ENCODE measurements at places on chromosomes 12 and 14.

DNA sequence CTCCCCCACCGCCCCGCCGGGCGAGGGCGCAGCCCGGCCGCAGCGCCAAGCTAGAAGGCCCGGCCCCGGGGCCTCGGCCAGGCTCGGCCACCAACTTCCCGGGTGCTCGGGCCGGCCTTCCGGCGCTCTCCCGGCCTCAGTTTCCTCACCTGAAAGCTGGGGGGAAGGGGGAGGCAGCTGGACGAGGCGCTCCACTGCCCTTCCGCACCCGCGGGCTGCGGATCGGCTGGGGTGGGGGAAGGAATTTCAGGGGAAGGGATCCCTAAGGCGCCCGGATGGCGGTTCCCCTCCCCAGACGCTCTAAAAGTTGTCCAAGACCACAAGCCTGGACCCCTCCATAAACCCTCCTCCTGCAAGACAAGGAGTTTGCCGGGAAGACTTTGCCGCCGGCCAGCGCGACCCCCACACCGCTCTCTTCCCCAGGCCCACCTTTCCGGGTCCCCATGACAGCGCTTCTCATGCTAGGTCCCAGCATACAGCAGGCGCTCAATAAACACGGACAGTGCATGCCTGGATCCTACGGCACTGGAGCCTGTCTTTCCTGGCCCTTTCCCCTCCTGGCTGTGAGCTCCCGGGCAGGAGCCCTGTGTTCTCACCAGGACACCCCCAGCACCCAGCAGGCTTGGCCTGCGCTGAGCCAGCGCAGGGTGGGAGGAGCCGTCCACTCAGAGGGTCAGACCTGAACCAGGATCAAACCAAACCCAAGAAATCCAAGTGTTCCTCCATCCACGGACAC lies 18.1 kb downstream of the BEGAIN start:
- no peak for DNase-seq

DNA sequence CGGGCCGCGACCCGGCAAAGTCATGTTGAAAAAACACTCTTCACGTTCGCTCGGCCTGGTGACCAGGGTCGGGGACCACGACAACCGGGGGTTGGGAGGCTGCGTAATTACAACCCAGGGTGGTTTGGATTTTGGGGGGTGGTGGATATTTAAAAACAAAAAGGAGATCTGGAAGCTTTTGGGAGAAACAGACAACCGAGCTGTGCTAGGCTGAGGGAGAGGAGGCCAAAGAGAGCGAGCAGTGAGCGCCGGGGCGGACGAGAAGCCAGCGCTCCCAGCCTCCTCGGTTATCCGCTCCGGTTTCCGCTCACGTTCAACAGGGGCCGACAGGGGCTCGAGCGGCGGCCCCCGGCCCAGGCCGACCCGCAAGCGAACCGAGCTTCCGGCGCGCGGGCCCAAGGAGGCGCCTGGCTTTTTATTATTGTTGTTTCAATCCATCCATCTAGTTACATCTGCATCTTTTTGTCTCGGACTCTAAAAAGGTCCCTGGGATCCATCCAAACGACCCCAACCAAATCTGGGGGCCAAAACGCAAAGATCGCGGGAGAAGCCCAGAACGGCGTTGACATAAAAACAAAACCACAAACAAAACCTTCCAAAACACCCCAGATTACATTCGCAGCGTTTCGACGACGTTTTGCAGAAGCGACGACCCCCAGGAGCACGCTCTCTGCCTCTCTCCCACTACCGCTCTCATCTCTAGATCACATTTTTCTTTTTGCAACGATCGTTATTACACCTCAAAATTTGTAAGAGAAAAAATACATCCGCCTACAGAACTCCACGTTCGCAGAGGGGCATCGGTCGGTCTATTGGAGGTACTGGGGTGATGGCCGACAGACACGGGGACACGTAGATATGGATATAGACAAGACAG lies 771 bp downstream of the OTX2 start:
- DNase-seq: no peak

DNA sequence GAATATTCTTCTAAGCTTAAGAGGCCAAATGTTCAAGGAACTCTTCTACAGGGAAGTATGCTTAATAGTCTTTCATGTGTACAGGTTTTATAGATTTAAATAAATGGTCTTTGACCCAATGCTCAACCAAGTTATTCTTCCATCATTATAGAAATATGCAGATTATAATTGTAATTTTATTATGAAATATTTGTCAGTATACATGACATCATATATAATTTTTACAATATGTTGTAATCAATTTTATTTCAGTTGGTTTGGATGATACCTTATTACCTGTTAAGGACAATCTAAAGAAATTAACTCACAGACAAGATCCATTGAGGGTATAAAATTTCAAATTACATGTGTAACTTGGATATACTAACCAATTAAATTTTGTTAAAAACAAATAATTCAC lies 1278.3 kb downstream of the SLC16A7 start:
- no peak for DNase-seq

DNA sequence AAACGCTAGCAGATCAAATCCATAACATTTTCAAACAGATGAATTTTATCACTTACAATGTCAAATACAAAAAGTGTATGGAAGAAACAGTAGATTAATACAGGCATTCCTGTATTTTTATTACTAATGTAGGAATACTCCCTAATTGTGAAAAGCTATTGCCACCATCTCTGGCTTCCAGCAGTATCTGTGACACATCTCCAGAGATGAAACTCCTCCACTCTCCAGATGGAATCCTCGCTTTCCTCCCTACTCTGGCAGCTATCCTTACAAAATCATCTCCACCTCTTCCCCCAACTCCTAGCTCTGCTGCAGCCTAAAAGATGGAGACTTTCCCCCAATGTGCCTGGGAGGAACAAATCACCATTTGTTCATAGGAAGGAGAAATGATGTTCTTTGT lies 211.4 kb downstream of the SSPN start:
- no peak for DNase-seq

DNA sequence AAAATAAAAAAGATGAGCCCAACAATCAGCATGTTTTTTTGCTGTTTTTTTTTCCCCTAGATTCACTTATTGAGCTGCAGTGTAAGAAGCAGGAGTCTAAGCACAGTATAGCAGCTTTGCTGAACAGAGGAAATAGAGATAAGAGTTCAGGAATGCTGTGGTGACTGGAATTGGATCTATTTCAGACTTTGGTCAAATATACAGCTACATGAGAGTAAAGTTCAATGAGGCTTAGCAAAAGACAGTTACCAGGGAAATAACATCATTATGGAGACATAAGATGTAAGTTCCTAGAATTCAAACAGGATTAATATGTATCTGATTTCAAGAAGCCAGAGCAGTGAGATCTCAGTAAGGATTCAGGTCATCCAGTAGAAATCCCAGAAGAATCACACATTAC lies 613.0 kb downstream of the RPS29 start:
- DNase-seq: no peak

- peak; percentile 45 for DNase-seq
These were observed 164.6 kb downstream of the TMEM117 start for GRCh38 chr12:44000309-44000952.

DNA sequence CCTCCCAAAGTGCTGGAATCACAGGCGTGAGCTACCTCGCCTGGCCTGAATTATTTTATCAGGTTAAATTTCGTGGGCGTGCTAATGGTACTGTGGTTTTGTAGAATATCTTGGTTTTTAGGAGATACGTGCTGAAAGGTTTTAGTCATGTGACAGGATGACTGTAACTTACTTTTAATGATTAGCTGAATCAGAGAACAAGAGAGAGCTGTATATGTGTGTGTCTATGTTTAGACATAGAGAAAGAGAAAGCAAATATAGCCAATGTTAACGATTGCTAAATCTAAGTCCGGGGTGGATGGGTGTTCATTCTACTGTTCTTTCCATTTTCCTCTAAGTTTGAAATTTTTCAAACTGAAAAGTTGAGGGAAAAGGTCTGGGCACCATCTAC lies 9.2 kb upstream of the PNMA1 start:
- DNase-seq: no peak

DNA sequence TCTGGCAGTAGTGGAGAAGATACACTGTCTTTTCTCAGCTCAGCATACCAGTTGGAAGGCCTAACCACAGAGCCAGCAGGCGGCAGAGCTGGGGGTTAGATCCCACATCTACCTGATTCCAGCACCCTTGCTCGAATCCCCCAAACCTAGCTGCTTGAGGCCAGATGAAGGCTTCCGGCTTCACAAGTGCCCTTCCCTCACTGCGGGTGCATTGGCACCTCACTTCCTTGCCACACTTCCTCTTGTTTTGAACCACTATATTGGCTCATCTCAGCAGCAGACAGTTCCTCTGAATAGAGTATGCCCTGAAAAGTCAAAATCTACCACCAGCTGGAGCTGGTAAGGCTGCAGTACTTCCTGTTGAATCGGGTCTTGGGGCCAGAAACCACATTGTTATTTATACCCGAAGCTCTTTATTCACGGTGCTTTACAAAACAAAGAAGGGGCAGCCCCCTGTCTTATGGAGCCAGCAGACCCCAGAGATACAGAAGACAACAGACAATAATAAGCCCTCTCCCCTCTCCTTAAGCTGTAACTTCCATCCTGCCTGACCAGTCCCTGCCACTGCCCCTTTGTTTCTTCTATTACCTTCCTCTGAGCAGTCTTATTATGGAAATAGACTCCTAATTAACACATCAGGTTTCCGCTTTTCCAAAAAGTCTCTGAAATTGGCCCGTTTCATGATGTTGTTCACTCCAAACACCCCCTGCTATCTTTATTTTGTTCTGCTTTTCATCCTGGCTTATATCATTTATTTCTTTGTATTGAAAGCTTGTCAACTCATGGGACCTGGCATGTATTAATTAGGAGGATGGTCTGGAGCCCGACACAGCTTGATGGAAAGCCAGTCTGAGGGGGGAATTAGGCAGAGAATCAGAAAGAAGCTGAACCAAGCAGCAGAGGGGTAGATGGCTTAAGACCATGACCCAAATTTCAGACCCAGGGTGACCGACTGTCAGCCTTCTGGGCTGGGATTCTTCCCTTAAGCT lies 233.5 kb downstream of the EFCAB11 start:
- DNase-seq: no peak

- DNase-seq: no peak
These were observed 105.6 kb upstream of the COCH start for GRCh38 chr14:30768791-30769190.

DNA sequence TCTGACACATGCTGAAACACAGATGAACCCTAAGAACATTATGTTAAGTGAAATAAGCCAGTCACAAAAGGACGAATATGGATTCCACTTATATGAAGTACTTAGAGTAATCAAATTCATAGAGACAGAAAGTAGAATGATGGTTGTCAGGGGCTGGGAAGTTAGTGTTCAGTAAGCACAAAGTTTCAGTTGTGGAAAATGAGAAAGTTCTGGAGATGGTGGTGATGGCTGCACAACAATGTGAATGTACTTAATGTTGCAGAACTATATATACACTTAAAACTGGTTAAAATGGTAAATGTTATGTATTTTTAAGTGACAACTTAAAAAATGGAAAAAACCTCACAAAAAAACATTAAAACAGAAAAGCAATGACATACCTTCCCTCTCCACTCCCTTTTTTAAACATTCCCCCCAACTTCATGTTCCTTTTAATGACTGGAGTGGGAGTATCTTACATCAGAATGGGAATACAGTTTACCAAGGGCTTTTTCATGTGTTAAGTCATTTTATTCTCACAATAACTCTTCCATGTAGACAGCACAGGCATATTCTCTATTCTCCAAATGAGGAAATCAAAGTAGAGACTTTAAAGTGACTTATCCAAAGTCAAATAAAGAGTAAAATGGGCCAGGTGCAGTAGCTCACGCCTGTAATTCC lies 24.0 kb downstream of the BTBD7 start:
- no peak for DNase-seq

DNA sequence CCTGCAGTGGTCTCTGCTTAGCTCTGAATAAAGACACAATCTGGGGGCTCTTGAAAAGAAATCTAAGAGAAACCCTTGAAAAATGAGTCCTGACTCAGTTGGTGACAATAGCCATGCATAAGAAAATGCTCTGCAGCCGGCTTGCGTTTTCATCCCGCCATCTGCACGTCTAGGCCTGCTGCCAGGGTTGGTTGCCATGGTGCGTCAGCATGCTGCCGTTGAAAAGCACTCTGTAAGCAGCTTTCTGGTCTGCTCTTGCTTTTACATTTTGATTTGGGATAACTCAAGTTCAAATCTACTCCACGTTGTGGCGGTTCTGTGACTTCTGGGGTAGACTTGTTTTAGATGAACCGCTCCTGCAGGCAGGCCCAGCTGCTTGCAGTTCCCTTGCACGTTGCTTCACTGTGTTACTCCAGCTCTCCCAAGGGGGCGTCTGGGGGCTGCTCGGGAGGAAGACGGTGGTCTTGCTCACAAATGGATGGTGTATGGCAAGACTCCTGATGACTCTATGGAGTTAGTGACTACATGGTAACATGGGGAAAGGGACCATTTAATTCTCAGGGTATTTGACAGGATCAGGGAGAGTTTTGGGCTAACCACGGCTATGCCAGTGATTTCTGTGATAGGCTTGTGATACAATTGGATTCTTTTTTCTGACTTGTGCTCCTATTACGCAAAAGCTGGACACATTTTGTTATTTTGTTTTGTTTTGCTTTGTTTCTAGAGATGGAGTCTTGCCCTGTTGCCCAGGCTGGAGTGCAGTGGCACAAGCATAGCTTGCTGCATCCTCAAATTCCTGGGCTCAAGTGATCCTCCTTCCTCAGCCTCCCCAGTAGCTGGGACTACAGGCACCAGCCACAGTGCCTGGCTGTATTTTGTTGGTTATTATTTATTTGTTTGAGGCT lies 15.8 kb downstream of the WNT5B start:
- no peak for DNase-seq

DNA sequence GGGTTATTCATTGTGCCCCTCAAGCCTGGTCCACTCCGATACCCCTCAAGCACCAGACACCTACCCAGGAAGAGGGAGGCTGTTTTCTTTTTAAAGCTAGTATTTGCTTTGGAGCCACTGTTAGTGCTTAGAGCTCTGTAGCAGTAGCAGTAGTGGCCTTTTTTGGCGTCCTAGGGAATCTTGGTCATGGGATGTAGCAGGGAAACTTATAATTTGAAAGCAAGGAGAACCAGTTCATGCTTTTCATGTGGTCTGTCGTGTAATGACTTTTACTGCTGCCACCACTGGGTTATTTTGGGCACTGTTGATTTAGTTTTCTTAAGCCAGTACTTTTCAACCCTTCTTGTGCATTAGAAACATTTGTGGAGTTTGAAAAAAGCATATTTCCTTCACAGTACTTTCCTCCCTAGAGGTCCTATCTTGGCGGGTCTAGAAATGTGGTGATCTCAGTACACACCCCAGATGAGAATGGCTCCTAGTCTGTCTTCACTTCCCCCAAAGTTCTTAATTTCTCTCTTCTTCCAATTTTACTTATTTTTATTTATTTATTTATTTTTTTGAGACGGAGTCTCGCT lies 49.7 kb downstream of the MARK3 start:
- DNase-seq: no peak

GRCh38 chr12:94649349-94650142 lies 811 bp downstream of the TMCC3 start:
- no peak for DNase-seq

DNA sequence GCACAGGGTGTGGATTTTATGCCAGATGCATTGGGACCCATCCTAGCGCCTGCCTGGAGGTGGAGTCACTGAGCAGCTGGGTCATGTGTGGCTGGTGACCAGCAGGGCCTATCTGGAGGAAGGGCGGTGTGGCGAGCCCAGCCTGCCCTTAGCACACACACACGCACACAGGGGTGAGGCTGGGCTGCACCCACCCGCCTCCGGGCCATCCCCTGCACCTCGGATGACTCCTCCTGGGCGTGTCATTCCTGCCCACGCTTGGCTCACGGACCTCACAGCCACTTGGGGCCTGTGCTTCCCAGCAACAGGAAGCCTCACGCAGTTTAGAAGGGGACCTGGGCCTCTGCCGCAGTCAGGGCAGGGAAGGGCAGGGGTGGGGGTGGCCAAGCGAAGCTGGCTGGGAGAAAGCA lies 36.2 kb upstream of the FZD10 start:
- no peak for DNase-seq
